ENCODE measurements at places on chromosomes 4 and X.
A peak's percentile ranks its signal among the peaks of the same experiment; 100 is the strongest.

- DNase-seq, result no peak
These were observed 173.6 kb downstream of the CORIN start for GRCh38 chr4:47664051-47664826.

DNA sequence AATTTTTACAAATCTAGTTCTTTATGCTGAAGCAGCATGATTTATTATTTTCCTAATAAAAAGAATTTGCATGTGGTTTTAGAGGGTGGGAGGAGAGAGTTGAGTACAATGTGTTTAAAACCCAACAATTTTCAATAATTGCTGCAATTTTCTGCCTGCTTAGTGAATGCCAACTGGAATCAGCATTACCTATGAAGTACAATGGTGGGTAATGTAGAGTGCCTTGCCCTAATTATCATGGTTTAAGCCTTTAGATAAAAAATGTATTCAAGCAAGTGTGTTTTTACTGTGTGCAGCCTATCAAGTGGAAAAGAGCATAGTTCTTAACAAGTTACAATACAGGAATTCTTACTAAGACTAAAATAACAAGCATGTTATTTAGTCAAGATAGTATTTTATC lies 77.9 kb upstream of the ANKRD50 start:
- no peak for DNase-seq

DNA sequence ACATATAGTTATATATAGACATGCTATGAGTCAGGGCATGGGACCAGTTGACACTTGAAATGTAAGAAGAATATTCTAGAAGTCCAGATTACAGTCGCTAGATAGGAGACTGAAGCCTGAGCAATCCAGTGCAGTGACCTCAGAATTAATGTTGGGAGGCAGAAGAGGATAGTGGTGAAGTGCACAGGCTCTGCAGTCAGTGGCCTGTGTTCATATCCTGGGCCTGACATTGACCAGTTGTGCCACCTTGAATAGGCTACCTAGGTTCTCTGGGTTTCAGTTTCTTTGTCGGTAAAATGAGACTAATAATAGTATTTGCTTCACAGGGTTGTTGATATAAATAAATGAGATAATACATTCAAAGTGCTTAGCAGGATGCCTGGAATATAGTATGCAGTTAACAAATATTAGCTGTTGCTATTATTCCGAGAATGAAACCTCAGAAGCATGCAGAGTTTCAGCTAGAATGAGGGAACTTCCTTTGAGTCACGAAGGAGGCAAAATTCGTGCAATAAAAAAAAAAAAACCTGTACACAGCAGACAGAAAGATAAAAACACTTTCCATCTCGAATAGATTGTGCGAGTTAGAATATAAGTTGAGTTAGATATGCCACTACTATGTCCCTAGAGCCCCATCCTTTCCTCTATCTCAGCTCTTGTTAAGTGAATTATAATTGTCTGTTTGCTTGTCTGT lies 4.0 kb upstream of the SH2D1A start:
- DNase-seq, result no peak

DNA sequence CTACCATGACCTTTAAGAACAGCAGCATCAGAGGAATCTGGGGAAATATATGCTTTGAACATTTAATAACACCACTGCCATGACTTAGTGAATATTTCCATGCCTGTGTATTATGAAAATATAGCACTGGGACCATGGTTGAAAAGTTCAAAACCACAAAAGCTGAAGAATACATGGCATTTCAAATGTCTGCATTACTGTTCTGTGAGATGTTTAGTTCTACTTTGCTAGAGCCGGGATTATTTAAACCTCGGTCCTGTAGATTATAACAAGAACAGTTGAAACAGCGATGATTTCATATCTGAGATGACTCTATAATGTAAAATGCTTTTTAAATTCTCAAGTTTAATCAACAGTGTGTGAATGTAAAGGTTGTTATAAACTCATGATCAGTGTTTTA lies 126.7 kb upstream of the AGA start:
- no peak for DNase-seq

- DNase-seq, result no peak
These were observed 45.1 kb upstream of the HSD17B10 start for GRCh38 chrX:53479301-53479700.

- no peak for DNase-seq
These were observed 57.4 kb upstream of the CLCN4 start for GRCh38 chrX:10099411-10099810.

DNA sequence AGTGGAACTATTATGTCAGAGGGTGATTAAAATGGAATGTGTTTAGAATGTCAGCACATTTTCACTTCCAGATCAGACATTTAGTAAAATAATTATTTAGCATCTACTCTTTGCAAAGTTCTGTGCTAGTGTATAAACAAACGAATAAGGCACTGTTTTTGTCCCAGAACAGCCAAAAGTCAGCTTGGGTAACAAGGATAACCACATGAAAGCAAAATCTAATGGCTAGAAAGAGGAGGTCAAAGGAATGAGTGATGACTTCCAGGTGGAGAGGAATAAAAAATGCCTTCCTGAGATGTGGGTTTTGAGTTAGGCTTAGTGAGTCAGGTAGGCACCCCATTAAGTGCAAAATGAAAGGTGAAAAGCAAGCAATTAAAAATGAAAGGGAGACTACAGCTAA lies 112.6 kb downstream of the ATP10D start:
- DNase-seq, result no peak

DNA sequence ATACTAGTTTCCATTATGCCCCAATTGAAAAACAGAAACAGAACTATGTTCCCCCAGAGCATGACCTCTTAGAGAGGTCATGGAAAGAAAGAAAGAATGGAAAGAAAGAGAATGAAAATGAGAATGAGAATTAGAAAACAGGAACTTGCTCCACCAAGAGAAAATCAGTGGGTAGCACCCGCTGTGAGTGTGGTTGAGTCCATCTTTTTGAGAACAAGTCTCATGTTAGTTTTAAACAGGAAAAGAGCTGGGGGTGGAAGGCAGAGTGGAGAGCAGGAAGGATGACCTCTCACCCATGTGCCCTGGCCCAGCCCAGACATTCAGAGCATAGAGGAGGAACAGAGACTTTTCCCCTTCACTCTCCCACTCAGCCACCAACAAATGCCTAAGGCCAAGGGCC lies 4.9 kb downstream of the GSX2 start:
- DNase-seq, result no peak

GRCh38 chrX:6941041-6941440 lies 206.5 kb upstream of the STS start:
- no peak for DNase-seq

- no peak for DNase-seq
These were observed 101.3 kb downstream of the TBL1X start for GRCh38 chrX:9566150-9566621.

- no peak for DNase-seq
These were observed 249.6 kb downstream of the OPHN1 start for GRCh38 chrX:68183612-68184214.

GRCh38 chr4:46550471-46550870 lies 160.5 kb upstream of the GABRA2 start:
- DNase-seq, result no peak

GRCh38 chr4:48490012-48490679 lies at the start of gene ZAR1:
ZAR1 (plus strand) TSS chr4:48490252; CDS start chr4:48490292, 40 bp downstream.
- DNase-seq, result peak; percentile 43

DNA sequence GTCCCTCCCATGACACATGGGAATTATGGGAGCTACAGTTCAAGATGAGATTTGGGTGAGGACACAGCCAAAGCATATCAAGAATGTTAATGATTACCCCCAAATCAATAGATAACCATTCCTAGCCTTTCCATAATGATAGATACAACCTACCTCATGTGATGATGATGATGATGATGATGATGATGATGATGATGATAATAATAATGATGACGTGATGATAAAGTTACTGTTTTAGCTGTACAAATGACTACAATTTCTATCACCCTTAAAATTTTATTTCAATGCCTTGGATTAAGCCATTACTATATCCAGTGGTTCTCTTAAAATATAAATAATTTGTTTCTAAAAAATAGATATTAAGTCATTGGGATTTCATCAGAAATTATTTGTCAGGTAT lies 55.2 kb upstream of the NLGN4X start:
- no peak for DNase-seq

DNA sequence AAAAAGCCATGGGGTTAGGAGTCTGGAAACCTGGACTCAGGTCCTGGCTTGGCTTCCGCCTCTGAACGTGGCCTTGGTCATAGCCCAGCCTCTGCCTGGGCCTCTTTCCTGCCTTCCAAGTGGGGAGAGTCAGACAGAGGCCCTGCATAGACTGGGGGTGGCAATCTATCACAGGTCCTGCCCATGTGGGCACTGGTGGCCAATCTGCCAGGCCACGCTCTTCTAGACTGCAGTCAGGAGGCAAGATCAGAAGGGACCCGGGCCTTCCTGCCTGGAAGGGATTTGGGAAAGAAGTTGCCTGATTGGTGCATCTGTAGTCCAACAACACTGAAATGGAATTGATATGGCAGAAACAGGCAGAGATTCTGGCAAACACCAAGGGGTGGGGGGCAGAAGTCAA lies 46.1 kb downstream of the CNGA2 start:
- DNase-seq, result no peak

DNA sequence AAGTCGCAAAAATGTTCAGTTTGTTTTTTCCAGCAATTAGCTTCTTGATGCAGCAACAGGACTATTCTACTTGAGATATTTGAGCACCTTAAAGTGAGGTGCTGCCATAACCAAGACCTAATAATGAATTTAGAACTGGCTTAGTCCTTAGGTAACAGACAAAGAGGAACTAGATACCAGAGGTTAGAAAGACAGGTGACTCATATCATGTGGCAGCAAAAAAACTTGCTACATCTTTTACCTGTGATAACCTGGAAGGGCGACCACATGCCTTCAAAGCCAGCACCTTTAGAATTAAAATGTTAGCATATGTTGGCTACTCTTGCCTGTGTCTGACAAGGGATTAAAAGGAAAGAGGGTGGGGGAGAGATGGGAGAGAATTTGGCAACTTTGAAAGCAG lies 90.4 kb downstream of the ARHGAP6 start:
- no peak for DNase-seq
